Suprapubic skin (tissue), 4 donors: ENCODE measurements at places on chromosomes 4 and X.

DNA sequence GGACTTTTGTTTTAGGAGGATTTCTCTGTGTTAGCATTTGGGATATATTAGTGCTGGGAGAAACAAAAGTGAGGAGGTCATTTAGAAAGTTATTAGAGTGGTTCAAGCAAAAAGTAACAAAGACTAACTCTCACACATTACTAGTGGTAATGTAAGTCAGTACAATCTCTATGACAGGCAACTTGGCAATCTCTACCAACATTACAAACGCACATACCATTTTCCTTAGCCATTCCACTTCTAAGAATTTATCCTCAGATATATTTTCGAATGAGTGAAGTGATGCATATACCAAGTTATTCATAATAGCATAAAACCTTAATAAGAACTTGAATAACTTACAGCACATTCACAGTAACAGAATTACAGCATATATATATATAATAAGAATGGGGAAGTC, 146.2 kb downstream of the PRSS12 start:
- no peak for DNase-seq

- DNase-seq, result no peak
Observed at GRCh38 chrX:148534291-148534690, 33.9 kb downstream of the AFF2 start.

DNA sequence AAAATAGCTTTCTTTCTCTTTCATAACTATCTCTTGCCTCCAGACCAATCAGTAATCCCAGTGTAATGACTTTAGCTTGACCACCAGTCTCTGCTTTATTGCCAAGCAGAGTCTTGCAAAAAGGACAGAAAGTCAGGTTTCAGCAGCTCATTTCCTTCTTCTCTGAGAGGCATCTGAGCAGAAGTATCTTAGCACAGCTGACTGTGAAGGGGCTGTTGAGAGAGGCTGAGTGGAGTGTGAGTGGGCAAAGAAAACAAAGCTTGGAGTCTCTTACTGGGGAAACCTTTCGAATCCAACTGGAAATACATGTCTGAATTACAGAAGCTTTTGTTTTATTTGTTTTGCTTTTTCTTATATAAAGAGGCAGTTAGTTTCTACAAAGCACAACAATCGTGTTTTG, 170.3 kb upstream of the IGFBP7 start:
- DNase-seq, result no peak

- peak; percentile 66 for DNase-seq
Observed at GRCh38 chr4:930028-930551, 2.0 kb downstream of the GAK start.

- no peak for DNase-seq
Observed at GRCh38 chr4:184500748-184501589, 26.6 kb upstream of the IRF2 start.

DNA sequence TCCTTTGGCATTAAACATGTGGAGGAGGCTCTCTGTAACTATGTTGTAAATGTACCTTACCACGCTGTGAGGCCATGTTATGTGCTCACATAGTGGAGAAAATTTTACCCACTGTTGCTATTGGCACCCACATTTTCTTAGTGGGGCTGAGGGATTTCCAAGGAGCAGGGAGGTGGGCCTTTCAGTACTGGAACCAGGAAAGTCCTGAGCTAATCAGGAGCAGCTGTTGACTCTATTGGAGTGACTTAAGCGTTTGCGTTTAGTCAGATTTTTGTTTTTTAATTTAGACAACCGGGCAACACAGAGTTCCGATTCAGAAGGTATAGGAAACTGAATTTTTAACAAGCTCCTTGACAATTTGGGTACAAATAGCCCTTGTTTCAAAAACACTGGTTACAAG, 30.7 kb upstream of the WDR17 start:
- DNase-seq, result no peak

DNA sequence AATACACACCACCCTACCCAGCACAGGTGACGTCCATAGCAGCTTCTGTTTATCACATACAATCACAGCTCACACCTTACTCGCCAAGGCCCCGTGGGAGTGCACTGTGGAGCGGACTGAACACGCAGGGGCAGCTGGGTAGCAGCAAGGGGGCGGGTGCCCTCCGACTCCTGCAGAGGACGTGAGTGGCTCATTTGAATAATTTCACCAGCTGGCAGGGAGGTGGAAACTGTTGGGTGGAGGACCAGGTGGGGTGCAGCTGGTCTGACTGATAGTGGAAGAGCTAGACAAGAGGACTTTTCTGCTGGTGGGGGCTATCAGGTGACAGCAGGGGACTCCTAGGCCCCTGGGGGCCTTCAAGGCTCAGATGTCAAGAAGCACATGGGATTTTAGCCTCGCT, 16.3 kb downstream of the MAN2B2 start:
- no peak for DNase-seq

DNA sequence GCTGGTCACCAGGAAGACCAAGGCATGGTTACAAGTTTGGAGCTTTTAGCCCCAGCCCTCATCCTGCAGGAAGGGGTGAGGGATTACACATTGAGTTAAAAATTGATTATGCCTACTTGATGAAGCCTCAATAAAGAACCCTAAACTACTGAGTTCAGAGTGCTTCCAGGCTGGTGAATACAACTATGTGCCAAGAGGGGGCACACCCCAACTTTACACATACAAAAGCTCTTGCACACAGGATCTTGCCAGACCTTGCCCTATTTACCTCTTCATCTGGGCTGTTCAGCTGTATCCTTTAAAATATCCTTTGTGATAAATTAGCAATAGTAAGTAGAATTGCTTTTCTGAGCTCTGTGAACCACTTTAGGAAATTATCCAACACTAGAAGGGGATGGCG, 489.3 kb downstream of the INPP4B start:
- no peak for DNase-seq

DNA sequence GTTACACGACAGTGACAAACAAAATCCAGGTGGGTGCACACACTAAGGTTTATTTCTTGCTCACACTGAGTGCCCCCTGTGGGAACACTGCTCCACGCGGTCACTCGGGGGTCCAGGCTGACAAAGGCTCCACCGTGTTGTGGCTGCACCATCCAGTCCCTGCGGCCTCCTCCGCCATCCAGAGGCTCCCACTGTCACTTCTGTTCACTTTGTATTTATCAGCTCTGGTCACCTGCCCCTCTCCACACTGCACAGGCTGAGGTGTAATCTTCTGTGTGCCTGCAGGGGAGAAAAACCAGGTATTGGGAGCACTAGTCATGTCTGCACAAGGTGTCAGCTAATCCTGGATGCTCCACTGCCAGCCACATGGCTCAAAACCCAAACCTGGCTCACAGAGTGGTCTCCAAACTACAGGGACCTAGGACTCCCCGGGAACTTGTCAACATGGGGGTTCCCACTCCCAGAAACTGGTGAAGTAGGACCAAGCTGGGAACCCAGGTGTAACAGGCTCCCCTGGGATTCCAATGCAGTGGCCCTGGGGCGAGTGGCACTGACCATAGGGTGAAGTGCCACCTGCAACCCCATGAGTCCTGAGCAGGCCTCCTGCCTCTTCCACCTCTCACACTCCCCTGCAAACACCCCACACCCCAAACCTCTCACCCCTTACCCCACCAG, 25.5 kb downstream of the HMX1 start:
- peak; percentile 35 for DNase-seq

GRCh38 chrX:71532078-71532752, 689 bp upstream of the OGT start:
- no peak for DNase-seq

DNA sequence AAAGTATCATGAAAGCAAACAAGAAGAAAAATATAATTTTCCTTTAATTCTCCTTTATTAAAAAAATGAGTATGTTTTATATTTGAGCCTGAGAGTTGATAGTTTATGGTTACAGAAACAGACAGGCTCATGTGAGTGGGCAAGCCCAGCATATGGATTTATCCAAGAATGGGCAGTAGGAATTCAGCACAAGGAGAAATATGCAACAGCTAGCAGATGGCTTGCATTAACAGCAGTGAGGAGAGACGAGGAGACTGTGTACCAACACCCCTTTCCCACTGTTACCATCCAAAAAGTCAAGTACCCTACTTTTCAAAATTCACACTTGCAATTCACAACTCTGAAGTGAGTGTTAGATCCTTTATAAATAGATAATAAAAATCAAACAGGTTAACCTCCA, 1760.2 kb upstream of the TENM3 start:
- DNase-seq, result no peak

DNA sequence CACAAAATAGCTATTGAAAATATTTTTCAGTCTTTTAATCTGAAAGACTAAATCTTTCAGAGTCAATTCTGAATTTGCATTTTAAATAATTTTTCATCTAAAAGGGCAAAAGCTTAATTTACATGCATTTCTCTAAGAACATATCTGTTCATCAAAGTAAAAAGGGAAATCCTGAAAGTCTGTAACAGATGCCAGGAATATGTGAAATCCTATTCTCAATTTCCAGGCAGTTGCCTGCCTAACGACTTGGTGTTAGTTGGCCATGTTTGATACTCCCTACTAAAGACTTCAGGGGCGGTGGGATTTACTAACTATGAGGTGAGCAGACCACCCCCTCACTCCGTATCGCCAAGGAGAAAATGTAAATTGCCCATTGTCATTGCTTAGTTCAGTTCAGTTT, 136.8 kb downstream of the KIT start:
- DNase-seq, result no peak

- DNase-seq, result no peak
Observed at GRCh38 chrX:48779399-48779798, 7.0 kb upstream of the GATA1 start.

DNA sequence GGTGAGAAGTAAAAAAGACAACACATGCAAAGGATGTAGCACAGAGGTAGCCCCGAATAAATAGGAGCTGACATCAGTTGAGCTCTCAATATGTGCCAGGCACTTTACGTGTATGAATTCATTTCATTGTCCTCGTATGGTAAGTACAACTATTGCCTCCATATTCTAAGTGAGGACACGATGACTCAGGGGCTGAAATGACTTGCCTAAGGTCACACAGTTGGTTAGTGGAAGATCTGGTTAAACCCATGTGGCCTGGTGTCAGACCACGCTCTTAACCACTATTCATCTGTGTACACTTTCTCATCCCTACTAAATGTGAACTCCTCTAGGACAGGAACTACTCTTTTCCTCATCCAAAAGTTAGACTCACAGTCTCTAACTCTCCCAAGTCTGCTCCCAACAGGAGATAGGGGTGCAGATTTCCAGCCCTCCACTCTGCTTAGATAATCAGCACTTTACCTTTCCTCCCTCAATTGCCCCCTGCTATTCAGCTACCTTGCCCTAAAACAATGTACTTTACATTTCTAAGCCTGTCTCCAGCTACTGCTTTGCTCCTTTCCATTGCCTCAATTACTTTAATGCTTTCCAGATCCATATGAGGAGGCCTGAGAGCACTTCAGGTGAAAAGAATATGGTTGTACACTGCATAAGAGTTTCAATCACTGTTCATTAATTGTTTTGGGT, 58.8 kb upstream of the LHFPL1 start:
- DNase-seq, result no peak

DNA sequence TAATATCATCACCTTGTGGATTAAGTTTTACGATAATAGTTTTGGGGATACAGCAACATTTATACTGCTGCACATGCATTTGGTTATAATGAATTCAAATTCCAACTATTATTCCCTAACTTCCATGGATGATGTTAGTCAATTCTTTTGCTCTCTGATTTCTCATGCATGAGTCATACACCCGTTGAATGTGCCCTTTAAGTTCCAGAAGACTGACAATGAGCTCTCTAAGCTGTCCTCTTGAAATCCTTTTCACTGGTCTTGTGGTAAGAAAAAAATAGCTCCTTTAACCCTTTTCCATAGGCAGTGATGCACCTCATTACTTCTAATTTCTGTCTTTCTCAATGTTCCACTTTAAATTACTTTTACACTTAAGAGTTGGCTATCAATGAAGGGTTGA, 1095.2 kb upstream of the POU3F4 start:
- no peak for DNase-seq

DNA sequence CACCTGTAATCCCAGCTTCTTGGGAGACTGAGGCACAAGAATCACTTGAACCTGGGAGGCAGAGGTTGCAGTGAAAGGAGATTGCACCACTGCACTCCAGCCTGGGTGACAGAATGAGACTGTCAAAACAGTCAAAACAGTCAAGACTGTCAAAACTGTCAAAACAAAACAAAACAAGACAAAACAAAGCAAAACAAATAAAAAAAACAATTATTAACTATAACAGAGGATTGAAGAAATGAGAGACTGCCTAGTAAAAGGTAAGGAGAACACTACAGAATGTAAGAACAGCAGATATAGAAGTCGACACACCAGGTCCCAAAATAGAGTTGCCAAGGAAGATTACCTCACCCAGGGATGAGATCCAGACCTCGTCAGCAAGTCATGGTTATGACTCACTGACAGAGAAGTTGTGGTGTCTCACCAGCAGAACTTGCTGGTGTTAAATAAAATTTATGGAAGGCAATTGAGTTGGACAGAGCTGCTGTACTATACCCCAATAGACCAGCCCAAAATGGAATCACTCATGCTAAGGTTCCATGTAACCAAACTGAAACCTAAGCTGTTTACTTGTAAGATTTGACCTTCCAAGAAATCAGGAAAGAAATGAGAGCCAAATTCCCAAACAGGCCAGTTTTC, 32.1 kb upstream of the GK start:
- DNase-seq, result no peak

DNA sequence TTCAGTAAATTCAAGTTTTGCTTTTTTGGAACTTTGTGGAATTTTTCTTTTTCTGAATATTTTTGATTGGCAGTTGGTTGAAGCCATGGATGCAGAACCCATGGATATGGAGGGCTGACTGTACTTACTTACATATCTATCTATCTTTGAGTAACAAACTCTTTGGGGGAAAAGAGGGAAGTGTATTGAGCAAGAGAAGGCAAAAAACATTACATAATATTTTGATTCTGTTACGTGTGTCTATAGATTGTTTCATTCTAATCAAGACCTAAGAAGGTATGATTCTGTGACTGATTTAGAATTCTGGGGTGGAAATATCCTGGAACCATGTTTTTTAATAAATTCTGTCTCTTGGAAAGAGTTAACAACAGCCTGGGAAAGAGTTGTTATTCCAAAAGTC, 31.5 kb downstream of the GRSF1 start:
- no peak for DNase-seq

- no peak for DNase-seq
Observed at GRCh38 chr4:153215921-153216320, 11.7 kb downstream of the TRIM2 start.
